ENCODE measurements at places on chromosomes 4 and X. TPM values are rescaled to one million over a fixed set of nuclear protein-coding genes. Genes with fewer than 3 reads are reported as not detected.
A peak's percentile ranks its signal among the peaks of the same experiment; 100 is the strongest.

Gene CT45A3
- total RNA-seq = not detected

Gene GLRA2
- total RNA-seq = not detected

Gene CORIN
- total RNA-seq = 2.5 TPM

Gene CAPN6
- 2.8 TPM for total RNA-seq

Gene S100G
- total RNA-seq = not detected

GRCh38 chr4:86976801-86977485 lies 42.1 kb downstream of the AFF1 start:
- no peak overlapping the region for H3K4me3 ChIP-seq
- H3K36me3 ChIP-seq = no peaks in the 10 kb centered on the region
- DNase-seq = no peak

DNA sequence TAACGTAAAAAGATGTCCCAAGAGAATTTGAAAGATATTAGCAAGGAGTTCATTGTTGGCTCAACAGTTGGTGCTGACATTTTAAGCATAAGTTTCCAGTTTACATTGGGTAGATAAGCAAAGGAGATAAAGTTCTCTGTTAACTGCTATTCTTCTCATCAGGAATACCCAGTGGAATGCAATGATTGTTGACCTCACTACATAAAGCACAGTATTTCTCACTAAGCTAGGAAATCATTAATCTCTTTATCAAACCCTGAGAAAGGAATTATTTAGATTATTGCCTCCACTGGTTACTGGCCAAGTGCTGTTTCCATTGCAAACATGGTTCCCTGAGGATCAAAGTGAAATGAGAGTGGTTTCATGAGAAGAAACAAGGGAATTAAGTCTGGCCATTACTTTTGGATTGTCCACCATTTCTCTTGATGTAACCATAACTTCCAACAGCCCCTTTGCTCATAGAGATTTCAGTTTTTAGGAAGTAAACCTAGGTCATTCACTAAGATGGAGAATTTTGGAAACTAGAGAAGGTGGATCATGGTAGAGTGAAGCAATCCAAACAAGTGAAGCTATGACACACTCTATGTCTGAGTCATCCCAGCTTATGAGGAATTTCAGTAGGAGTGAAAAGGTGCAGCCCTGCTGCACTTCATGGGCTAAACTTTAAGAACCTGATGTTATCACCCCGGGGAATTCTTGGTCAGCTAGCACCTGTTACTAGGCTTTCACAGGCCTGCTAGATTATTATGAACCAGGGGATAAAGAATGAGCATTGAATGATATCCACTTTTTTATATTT lies 163.4 kb downstream of the AREG start:
- H3K27ac ChIP-seq = no peak overlapping the region
- no peak for DNase-seq
- no peaks in the 10 kb centered on the region for H3K27me3 ChIP-seq

DNA sequence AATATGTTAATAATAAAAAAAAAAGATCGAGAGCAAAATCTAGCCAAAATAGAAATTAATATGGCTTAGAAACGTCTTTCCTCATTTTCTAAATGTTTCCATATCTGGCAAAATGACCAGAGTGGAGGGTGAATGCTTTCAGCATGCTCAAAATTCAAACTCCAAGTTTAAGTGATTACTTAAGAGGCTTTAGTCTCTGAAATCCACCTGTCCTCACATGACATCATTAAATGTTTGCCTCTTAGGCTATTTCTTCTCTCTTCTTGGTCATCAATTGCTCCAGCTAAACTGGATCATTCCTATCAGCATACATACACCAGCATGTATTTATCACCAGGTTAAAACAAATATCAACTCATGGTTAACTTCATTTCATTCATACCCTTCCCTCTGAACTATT lies 54.5 kb upstream of the ATXN3L start:
- DNase-seq = no peak
- peak overlapping the region; percentile 38 for H3K27ac ChIP-seq
- no peaks in the 10 kb centered on the region for H3K4me1 ChIP-seq
- no peaks in the 10 kb centered on the region for H3K36me3 ChIP-seq

- no peaks in the 10 kb centered on the region for H3K36me3 ChIP-seq
- H3K4me1 ChIP-seq = no peaks in the 10 kb centered on the region
- H3K4me3 ChIP-seq = no peak overlapping the region
- H3K27ac ChIP-seq = no peak overlapping the region
Observed at GRCh38 chr4:108272046-108272445, 103.3 kb upstream of the LEF1 start.

- DNase-seq = no peak
- no peaks in the 10 kb centered on the region for H3K27me3 ChIP-seq
- no peak overlapping the region for H3K4me3 ChIP-seq
- H3K27ac ChIP-seq = no peak overlapping the region
- H3K4me1 ChIP-seq = peaks cover 10% of the 10 kb centered on the region
Observed at GRCh38 chr4:76545226-76545884, 110.3 kb downstream of the SHROOM3 start.

- no peak overlapping the region for H3K27ac ChIP-seq
- H3K27me3 ChIP-seq = no peaks in the 10 kb centered on the region
- H3K4me3 ChIP-seq = no peak overlapping the region
- no peak for DNase-seq
Observed at GRCh38 chr4:109079731-109080130, 222.7 kb downstream of the COL25A1 start.

- DNase-seq = no peak
- H3K27ac ChIP-seq = no peak overlapping the region
- no peak overlapping the region for H3K4me3 ChIP-seq
- H3K4me1 ChIP-seq = peaks cover 9% of the 10 kb centered on the region
Observed at GRCh38 chr4:185761352-185762235, 50.4 kb downstream of the SORBS2 start.

DNA sequence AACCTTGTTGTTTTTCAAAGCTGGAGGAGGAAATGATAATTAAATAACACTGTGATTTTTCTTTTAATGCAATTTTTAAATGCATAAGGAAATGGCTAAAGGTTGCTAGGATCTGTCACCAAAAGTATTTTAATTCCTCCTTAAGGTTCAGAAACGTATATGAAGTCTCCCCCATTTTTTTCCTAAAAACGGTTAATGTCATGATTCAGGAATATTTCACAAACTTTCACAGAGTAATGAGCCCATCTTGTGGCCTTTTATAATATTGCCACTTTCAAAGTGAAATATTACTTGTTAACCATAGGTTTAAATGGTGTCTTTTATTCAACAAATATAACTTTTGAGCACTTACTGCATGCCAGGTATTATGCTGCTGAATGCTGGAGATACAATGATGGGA lies 99.5 kb upstream of the USP38 start:
- no peak overlapping the region for H3K4me3 ChIP-seq
- no peak for DNase-seq
- no peak overlapping the region for H3K27ac ChIP-seq
- H3K36me3 ChIP-seq = no peaks in the 10 kb centered on the region
- peaks cover 7% of the 10 kb centered on the region for H3K4me1 ChIP-seq

DNA sequence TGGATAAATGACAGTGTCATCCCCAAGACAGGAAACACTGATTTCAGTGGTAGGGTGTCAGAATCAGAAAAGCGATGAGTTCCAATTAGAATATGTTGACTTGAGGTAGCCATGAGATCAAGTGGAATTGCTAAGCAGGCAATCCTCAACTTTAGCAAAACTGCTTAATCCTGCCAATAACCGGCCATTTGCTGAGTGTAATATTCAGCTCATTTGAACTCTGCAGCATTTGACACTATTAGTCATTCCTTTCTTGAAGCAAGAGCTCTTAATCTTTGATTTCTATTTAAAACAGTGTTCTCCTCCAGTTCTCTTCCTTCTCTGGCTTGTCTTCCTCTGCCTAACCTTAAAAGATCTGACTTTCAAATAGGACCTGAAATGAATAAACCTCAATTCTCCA lies 68.7 kb upstream of the DCLK2 start:
- no peaks in the 10 kb centered on the region for H3K4me1 ChIP-seq
- peak overlapping the region; percentile 12 for H3K27ac ChIP-seq
- no peak overlapping the region for H3K4me3 ChIP-seq
- H3K36me3 ChIP-seq = no peaks in the 10 kb centered on the region
- no peaks in the 10 kb centered on the region for H3K27me3 ChIP-seq
- no peak for DNase-seq

DNA sequence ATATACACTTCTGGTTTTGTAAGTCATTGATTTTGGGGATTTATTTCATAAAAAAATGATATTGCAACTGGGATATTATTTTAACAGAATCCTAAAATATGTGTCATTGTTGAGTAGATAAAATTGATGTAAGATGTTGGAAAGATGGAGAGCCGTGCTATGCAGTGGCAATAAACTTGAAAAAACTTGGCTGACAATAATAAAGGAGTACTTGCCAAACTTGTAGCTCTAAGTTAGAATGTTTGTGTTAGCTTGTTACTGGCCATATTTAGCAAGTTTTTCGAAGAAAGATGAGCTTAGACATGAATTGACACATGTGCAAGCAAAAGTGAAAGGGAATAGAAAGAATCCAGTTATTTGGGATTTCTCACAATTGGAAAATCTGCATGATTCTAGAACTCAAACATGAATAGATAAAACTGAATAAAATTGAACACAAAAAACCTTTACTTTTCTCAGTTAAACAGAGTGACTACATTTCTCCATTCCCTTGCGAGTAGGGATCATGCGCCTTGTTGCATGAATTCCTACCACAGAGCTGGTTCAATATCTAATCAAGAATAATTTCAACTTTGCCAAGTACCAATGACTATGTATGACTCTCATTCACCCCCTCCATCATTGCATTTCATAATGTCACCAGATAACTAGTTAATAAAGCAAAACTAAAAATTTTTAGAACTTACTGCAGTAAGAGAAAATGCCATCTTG lies 327.8 kb downstream of the CAMK2D start:
- H3K36me3 ChIP-seq = no peaks in the 10 kb centered on the region
- H3K27me3 ChIP-seq = no peaks in the 10 kb centered on the region
- no peak for DNase-seq

- DNase-seq = no peak
- H3K4me1 ChIP-seq = no peaks in the 10 kb centered on the region
- H3K36me3 ChIP-seq = no peaks in the 10 kb centered on the region
- no peak overlapping the region for H3K27ac ChIP-seq
Observed at GRCh38 chr4:17414392-17414791, 97.5 kb downstream of the QDPR start.

DNA sequence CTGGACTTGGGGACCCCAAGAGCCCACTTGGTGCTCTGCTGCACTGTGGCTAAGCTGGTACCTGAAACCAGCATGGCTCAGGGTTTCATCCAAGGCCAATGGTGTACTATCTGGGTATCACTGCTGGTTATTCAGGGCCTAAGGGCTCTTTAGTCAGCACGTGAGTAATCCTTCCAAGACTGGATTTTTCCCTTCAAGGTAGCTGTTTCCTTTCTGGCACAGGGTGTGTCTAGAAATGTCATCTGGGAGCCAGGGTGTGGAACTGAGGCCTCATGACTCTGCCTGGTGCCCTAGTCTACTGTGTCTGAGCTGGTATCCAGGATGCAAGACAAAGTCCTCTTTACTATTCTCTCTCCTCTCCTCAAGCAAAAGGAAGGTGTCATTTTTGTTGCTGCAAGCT lies 99.0 kb upstream of the QRFPR start:
- H3K4me3 ChIP-seq = no peak overlapping the region
- no peaks in the 10 kb centered on the region for H3K36me3 ChIP-seq
- no peak overlapping the region for H3K27ac ChIP-seq
- DNase-seq = no peak
- no peaks in the 10 kb centered on the region for H3K4me1 ChIP-seq
- no peaks in the 10 kb centered on the region for H3K27me3 ChIP-seq

DNA sequence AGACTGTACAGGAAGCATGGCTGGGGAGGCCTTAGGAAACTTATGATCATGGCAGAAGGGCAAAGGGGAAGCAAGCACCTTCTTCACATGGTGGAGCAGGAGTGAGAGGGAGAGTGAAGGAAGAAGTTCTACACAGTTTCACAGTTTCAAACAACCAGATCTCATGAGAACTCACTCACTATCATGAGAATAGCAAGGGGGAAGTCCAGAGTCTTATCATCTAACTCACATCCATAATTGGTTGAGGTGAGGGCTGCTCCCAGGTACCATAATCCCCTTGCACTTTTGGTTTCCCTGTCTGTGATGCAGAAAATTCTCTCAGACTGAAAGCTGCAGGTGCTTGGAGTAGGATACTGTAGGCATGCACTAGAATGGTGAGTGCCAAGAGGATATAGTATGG lies 233.8 kb upstream of the CPEB2 start:
- no peak overlapping the region for H3K27ac ChIP-seq
- no peaks in the 10 kb centered on the region for H3K27me3 ChIP-seq
- DNase-seq = no peak
- H3K4me1 ChIP-seq = peaks cover 20% of the 10 kb centered on the region
- no peaks in the 10 kb centered on the region for H3K36me3 ChIP-seq
- no peak overlapping the region for H3K4me3 ChIP-seq

- DNase-seq = no peak
- no peaks in the 10 kb centered on the region for H3K27me3 ChIP-seq
- H3K4me1 ChIP-seq = no peaks in the 10 kb centered on the region
- H3K36me3 ChIP-seq = no peaks in the 10 kb centered on the region
- H3K27ac ChIP-seq = no peak overlapping the region
Observed at GRCh38 chr4:121654738-121655137, 42.0 kb downstream of the ANXA5 start.

- H3K4me1 ChIP-seq = no peaks in the 10 kb centered on the region
- DNase-seq = no peak
- no peaks in the 10 kb centered on the region for H3K27me3 ChIP-seq
Observed at GRCh38 chr4:95285797-95286196, 263.0 kb downstream of the UNC5C start.

- H3K27me3 ChIP-seq = no peaks in the 10 kb centered on the region
- H3K27ac ChIP-seq = no peak overlapping the region
- no peak for DNase-seq
- no peaks in the 10 kb centered on the region for H3K36me3 ChIP-seq
Observed at GRCh38 chrX:72470117-72470516, 102.5 kb downstream of the HDAC8 start.

- H3K27ac ChIP-seq = no peak overlapping the region
- no peak for DNase-seq
- no peaks in the 10 kb centered on the region for H3K36me3 ChIP-seq
- no peak overlapping the region for H3K4me3 ChIP-seq
- H3K27me3 ChIP-seq = no peaks in the 10 kb centered on the region
- no peaks in the 10 kb centered on the region for H3K4me1 ChIP-seq
Observed at GRCh38 chrX:98398542-98398941, 1514.8 kb downstream of the RPA4 start.

GRCh38 chrX:136126872-136127406 lies 20.4 kb upstream of the FHL1 start:
- H3K27ac ChIP-seq = peak overlapping the region; percentile 79
- no peaks in the 10 kb centered on the region for H3K4me1 ChIP-seq
- no peak for DNase-seq
- no peaks in the 10 kb centered on the region for H3K36me3 ChIP-seq
- H3K4me3 ChIP-seq = no peak overlapping the region
- no peaks in the 10 kb centered on the region for H3K27me3 ChIP-seq

DNA sequence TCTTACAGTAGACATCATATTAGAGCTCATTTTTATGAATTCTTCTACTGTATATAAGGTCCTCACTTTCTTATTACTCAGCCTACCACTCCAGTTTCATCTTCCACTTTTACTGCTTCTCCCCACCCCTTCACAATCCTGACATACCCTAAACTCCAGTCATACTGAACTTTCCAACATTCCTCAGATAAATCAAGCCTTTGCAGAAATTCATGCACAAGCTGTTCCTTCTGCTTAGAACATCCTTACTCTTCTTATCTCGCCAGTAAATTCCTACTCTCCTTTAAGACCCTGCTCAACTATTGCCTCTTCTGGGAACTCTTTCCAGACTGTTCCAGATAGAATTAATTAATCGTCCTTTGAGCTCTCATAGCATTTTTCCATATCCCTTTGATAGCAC lies 24.8 kb downstream of the RTL9 start:
- no peaks in the 10 kb centered on the region for H3K4me1 ChIP-seq
- H3K4me3 ChIP-seq = no peak overlapping the region
- no peak overlapping the region for H3K27ac ChIP-seq
- H3K27me3 ChIP-seq = no peaks in the 10 kb centered on the region
- no peaks in the 10 kb centered on the region for H3K36me3 ChIP-seq
